ENCODE measurements at places on chromosomes 11 and 22. TPM values are rescaled to one million over a fixed set of nuclear protein-coding genes. Genes with fewer than 3 reads are reported as not detected.

FAM227A gene
- 17.2 TPM for total RNA-seq

DUSP8 gene
- 8.8 TPM for total RNA-seq

ZNF70 gene
- total RNA-seq: 9.7 TPM

PGAP2 gene
- total RNA-seq: 25.0 TPM

IRAG1 gene
- 0.63 TPM for total RNA-seq

TIMP3 gene
- total RNA-seq: 9.4 TPM

MISFA gene
- total RNA-seq: 1.3 TPM

SEPTIN5 gene
- total RNA-seq: 246 TPM

SLC29A2 gene
- 4.4 TPM for total RNA-seq

NRXN2 gene
- total RNA-seq: 315 TPM
